ENCODE measurements at places on chromosomes 4 and X. TPM values are rescaled to one million over a fixed set of nuclear protein-coding genes. Genes with fewer than 3 reads are reported as not detected.
A peak's percentile ranks its signal among the peaks of the same experiment; 100 is the strongest.

FAM9B gene
- total RNA-seq, result not detected

DNA sequence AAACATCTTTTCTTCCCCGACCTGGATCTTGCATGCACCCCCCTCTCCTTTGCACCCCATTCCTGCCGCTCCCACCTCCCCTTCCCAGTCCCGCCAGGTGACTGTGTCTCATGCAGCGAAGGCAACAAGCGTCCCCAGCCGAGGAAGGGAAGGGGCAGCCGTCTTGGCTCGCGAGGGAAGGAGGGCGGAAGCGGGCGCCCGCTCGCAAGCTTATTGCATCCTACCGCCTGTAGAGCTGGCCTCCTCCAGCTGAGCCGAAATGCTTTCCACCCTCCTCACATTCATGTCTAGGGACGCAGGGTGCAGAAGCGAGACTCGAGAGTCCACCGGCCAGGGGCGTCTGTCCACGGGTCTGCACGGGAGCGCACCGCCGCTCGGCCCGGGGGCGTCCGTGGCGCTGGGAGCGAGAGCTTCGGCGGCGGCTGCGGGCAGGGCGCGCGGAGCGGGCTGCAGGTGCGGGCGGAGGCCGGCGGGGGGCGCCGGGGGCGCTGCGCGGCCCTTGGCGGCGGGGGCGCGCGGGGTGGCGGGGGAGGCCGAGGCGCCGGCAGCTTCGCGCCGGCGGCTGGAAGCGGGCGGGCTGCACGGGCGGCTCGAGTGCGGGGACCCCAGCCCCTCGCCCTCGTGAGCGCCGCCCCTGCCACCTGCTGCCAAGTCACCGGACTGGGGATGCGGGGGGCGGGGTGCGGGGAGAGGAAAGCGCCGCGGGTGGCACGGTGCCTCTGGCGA, at the start of gene KCNIP4:
Gene KCNIP4 (minus strand): TSS at position 426 of the 726 bp plus-strand sequence.
- no peaks in the 10 kb centered on the region for H3K27me3 ChIP-seq
- DNase-seq, result no peak
- no peaks in the 10 kb centered on the region for H3K36me3 ChIP-seq
- H3K4me1 ChIP-seq, result no peaks in the 10 kb centered on the region
- no peak within 1 kb of the TSS for H3K27ac ChIP-seq

- H3K27ac ChIP-seq, result no peak overlapping the region
- no peaks in the 10 kb centered on the region for H3K36me3 ChIP-seq
- no peak overlapping the region for H3K4me3 ChIP-seq
- H3K4me1 ChIP-seq, result no peaks in the 10 kb centered on the region
- no peak for DNase-seq
These were observed 69.4 kb downstream of the EFHC2 start for GRCh38 chrX:44274096-44274495.

CDS1 gene
- total RNA-seq, result 0.22 TPM

DNA sequence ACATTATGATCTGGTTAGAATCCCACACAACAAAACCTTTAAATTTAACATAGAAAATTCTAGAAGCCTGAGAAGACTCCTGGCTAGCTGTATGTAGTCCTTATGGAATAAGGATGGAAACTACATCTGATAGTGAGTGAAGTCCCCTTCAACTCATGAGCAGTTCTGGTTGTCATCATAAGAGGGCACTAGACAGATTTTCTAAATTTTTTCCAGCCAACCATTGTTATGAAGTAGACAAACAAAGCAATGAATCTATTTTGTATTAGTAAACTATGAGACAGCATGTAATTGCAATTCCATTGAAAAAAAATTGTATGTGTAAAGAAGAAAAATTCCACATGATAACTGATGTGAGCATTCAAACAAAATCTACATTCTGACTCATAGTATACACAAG, 35.2 kb downstream of the PWWP3B start:
- H3K36me3 ChIP-seq, result no peaks in the 10 kb centered on the region
- H3K4me3 ChIP-seq, result no peak overlapping the region
- DNase-seq, result no peak
- H3K27me3 ChIP-seq, result no peaks in the 10 kb centered on the region
- H3K27ac ChIP-seq, result no peak overlapping the region
- no peaks in the 10 kb centered on the region for H3K4me1 ChIP-seq

GRCh38 chrX:45506149-45506730, 305.6 kb upstream of the DIPK2B start:
- H3K27ac ChIP-seq, result no peak overlapping the region
- H3K36me3 ChIP-seq, result no peaks in the 10 kb centered on the region
- H3K4me1 ChIP-seq, result no peaks in the 10 kb centered on the region
- H3K4me3 ChIP-seq, result no peak overlapping the region
- DNase-seq, result no peak
- peaks cover 2% of the 10 kb centered on the region for H3K27me3 ChIP-seq

- peaks cover 14% of the 10 kb centered on the region for H3K4me1 ChIP-seq
- H3K4me3 ChIP-seq, result peak overlapping the region; percentile 35
- no peak overlapping the region for H3K27ac ChIP-seq
- H3K27me3 ChIP-seq, result peaks cover 23% of the 10 kb centered on the region
These were observed 625 bp upstream of the GABRA4 start for GRCh38 chr4:46994007-46994405.

- no peaks in the 10 kb centered on the region for H3K36me3 ChIP-seq
- DNase-seq, result no peak
- no peak overlapping the region for H3K4me3 ChIP-seq
- no peaks in the 10 kb centered on the region for H3K27me3 ChIP-seq
These were observed 144.6 kb downstream of the KIT start for GRCh38 chr4:54802336-54802735.
